ENCODE measurements at places on chromosomes 12 and 14.
A peak's percentile ranks its signal among the peaks of the same experiment; 100 is the strongest.

GRCh38 chr12:116196752-116197718 lies 80.5 kb downstream of the MED13L start:
- peak; percentile 51 for DNase-seq

DNA sequence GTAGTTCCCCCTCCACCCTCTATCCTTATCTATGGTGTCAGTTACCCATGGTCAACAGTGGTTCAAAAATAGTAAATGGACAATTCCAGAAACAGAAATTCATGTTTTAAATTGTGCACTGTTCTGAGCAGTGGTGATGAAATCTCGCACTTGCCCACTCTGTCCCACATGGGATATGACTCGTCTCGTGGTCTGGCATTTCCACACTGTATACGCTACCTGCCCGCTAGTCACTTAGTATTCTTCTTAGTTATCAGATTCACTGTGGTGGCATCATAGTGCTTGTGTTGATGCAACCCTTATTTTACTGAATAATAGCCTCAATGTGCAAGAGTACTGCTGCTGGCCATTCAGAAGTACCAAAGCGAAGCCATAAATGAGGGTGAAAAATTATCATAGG lies 507.0 kb downstream of the SNAPC1 start:
- peak; percentile 2 for DNase-seq

DNA sequence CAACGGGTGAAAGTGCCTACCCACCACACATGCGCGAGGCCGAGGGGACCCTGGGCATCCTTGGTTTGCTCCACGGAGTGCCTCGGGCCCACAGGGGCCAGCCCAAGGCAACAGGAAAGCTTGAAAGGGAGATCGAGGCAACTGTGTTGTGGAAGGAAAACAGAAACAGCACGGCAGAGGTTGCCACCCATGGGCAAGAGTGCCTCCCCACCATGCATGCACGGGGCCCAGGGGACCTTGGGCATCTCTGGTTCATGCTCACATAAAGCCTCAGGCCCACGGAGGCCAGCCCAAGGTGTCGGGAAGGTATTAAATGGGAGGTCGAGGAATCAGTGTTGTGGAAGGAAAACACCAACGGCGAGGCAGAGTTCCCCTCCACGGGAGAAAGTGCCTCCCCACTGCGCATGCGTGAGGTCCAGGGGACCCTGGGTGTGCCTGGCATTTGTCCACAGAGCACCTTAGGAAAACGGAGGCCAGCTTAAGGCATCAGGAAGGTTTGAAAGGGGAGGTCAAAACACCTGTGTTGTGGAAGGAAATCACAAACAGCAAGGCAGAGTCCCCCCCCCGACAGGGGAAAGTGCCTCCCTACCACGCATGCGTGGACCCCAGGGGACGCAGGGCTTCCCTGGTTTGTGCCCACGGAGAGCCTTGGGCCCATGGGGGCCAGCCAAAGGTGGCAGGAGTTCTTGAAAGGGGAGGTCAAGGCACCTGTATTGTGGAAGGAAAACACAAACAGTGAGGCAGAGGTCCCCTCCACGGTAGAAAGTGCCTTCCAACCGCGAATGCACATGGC lies 367.3 kb downstream of the ALG10 start:
- DNase-seq: no peak

GRCh38 chr12:71840231-71840847 lies 780 bp downstream of the TBC1D15 start:
- peak; percentile 77 for DNase-seq
